NCI-H1417 treated with DMSO at 0.1 percent for 48 hours (cell line): ENCODE measurements at places on chromosomes 7 and 10.

DNA sequence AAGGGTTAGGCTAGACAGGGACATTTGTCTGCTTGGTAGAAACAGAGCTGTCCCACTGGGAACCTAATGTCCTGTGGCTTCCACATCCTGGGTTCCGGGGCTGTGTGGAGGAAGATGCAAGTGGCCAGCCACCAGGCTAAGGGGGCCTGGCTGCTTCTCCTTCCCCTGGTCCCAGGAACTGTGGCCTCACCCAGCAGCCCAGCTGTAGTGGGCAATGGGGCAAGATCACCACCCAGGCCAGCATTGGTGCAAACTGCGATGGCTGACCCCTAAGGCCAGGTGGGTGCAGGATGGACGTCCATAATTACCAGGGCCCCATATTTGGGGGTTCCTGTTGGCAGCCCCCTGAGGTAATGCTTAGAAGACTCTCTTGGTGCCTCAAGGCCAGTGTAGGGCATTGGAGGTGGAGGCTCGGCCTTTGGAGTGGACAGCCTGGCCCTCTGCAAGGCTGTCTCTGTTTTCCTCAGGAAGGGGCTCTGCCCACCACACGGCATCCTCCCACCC is 226.7 kb downstream of the TCF7L2 start:
- DNase-seq = no peak

GRCh38 chr7:128872394-128872824 is 9.8 kb downstream of the ATP6V1F start:
- DNase-seq = no peak

DNA sequence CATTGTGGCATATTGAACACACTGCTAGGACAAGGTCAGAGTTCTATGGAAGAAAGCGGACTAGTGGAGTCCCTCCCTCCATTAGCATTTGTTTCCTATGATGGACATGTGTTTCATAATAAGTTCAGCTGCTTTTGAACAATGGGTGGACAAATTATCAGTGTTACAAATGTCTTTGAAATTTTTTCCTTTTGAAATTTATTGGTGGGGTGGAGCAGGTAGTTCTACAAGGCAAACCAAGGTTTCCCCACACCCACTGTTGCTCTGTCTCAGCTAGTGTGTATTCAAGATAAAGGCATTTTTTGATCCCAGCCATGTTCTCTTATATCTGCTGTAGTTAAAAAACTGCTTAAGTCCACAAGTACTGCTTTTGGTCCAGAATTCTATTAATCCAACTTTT is 79.9 kb downstream of the MALSU1 start:
- DNase-seq = no peak

DNA sequence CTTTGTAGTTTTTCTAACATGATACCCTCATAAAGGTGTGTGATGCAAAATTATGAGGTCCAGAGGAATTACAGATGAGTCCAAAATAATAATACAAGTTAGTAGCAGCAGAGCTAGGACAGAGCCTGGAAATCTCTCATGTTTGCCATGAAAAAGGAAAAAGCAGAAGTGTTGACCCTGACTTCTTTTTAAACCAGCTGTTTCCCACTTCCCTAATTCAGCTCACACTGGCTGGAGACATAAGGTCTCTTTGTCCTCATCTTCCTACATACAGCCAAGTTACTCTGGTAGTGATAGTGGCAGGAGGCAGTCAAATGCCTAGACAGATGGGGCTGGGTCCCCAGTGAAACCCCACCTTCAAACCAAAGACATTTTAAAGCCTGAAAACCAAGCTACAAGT is 269.2 kb downstream of the C7orf25 start:
- DNase-seq = no peak

- DNase-seq = no peak
Observed at GRCh38 chr7:50706469-50706937, 76.2 kb downstream of the GRB10 start.

DNA sequence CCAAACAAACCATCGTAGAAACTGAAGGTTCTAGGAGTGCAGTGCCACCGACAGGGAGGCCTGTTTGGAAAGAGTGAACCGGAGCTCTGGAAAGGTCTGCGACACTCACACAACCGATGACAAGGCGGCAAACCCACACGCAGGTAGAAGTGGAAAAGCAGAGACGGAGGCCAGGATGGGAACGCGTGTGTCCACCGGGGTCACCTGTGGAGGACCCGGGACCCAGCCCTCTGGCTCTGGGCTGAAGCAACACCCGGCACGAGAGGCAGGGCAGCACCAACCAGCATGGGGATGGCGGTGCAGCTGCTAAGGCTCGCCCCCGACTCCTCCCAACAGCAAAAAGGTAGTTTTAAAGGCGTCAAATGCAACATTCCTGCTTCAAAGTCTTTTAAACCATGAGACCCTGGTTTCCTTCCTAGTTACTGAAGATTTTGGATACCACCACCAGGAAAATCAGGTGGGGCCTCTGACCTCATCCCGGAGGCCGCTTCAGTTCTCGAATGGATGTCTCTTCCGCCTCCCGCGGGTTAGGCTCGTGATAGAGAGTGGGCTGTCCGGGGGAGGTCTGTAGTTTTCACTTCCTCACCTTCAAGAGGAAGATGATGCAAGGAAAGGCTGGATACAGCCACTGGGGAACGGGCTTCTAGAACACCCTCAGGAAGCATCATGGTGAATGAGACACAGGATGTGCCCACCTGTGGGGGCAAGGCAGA is 115.5 kb downstream of the SMURF1 start:
- DNase-seq = no peak

GRCh38 chr7:33814400-33814799 is 90.9 kb upstream of the BMPER start:
- DNase-seq = no peak

DNA sequence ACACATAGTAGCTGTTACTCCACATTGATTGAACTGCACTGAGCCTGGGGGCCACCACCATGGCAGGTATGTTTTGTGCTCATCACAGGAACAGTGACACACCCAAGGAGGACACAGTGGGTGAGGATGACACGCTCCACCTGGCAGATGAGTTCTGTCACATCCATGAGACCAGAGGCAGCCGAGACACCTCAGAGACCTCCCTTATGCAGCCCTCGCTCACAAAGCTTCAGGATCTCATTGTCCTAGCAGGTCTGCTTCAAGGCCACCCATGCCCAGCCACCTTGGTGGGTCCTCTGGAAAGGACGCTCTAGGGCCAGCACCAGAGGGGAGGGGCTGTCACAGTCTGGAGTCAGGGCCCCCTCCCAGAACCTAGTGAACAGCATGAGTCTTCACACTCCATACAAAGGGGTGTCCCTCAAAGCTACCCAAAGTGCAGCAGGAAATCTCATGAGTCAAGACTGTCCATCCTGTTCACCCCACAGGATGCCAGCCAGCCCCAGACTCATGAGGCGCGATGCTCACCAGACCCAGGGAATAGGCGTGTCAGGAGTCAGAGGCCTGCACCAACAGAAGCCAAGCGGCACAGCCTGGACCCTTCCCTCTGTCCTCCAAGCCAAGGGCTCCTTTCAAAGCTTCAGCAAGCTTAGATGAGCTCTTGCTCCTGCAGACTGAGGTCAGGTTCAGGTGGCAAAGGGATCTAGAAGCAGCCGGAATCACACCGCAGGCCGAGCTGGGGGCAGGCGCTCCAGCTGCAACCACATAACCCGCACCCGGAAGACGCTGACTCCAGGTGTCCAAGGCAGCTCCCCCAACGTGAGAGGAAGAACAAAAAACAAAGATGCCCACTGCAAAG is 9.6 kb downstream of the FAM53B start:
- DNase-seq = no peak

DNA sequence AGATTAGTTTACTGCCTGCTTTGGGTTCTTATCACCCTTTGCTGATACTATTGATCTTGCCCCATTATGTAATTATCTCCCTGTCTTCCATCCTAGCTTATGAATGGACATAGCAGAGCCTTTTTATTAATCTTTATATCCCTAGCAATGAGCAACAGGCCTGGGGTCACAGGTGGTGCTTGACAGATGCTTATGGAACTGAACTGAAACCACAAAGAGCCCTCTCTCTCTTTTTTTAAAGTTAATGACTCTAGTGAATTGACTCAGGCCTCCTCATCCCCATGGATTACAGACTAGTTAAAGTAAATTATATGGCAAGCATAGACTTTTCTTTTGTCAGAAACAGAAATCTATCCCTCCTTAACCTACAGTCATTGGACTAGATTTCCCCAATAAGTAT is 265.2 kb downstream of the PHTF2 start:
- no peak for DNase-seq

DNA sequence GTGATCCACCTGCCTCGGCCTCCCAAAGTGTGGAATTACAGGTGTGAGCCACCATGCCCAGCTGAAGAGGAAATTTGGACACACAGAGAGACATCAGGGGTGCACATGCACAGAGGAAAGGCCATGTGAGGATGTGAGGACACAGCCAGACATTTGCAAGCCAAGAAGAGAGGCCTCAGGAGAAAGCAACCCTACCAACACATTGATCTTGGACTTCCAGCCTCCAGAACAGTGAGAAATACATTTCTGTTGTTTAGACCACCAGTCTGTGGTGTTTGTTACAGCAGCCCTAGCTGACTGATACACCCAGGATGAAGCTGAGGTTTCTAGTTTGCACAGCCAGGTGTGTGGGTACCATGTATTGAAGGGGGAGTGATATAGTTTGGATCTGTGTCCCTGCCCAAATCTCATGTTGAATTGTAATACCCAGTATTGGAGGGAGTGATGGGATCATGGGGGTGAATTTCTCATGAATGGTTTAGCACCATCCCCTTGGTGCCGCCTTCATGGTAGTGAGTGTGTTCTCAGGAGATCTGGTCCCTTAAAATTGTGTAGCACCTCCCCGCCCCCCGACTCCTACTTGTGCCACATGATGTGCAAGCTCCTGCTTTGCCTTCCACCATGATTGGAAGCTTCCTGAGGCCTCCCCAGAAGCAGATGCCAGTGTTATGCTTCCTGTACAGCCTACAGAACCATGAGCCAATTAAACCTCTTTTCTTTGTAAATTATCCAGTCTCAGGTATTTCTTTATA is 64.7 kb upstream of the DUSP5 start:
- DNase-seq = no peak

- no peak for DNase-seq
Observed at GRCh38 chr10:63388421-63389031, 77.3 kb downstream of the JMJD1C start.

- peak; percentile 76 for DNase-seq
Observed at GRCh38 chr7:121832347-121832746, 40.6 kb upstream of the PTPRZ1 start.

GRCh38 chr10:46018453-46019176 is 11.8 kb downstream of the NCOA4 start:
- no peak for DNase-seq

- no peak for DNase-seq
Observed at GRCh38 chr7:3968234-3968633, 667.2 kb downstream of the SDK1 start.

DNA sequence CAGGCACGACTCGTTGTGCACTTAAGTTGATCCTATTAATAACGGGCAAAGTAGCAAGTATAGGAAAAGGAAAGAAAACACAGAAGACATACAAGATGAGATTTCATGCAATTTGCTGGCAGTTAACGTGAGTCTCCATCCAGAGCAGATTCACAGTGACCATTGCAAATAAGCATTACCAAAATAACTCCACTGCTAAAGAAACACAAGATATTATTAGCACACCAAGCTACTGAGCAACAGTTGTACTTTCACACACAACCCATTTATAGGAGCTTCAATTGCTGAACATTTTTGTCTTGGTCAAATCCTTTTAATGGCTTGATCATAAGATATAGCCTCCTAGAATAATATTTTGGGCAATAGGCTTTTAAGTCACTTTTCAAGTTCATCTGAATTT is 187.7 kb upstream of the HGF start:
- DNase-seq = no peak

- no peak for DNase-seq
Observed at GRCh38 chr10:129808092-129808983, 155.7 kb downstream of the EBF3 start.

DNA sequence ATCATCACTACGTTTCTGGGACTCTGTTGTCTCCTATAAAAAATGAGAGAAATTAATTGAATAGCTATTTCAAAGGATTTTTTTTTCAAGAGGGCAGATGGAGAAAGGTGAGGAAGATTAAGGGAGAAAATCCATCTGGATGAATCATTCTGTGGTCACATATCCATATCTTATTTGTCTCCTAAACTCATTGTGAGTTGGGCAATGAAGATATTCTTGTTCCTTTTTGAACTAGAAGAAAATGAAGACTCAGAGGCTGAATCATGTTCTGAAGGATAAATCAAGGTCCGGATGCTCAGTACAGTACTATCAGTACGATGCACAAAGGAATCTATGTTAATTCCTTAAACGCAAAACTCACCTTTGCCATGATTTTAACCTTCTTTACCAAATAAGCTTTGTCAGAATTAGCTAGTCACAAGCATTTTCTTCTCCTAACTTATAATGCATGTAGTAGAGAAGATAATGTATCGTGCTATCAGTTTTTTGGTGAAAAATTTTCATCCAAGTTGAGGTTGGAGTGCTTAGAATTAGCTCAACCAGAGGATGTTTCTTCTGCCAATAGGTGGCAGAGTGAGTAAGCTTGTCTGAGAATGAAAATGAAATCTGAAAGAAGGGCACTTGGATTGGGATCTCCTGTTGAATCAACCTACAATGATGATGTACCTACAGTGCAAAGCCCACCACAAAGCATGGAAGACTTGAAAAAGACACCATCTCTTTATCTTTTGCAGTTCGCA is 446.9 kb downstream of the KIF20B start:
- DNase-seq = no peak

GRCh38 chr10:125389648-125390047 is 229.3 kb upstream of the CTBP2 start:
- no peak for DNase-seq

GRCh38 chr10:63922468-63923284 is 401.5 kb downstream of the REEP3 start:
- peak; percentile 4 for DNase-seq

DNA sequence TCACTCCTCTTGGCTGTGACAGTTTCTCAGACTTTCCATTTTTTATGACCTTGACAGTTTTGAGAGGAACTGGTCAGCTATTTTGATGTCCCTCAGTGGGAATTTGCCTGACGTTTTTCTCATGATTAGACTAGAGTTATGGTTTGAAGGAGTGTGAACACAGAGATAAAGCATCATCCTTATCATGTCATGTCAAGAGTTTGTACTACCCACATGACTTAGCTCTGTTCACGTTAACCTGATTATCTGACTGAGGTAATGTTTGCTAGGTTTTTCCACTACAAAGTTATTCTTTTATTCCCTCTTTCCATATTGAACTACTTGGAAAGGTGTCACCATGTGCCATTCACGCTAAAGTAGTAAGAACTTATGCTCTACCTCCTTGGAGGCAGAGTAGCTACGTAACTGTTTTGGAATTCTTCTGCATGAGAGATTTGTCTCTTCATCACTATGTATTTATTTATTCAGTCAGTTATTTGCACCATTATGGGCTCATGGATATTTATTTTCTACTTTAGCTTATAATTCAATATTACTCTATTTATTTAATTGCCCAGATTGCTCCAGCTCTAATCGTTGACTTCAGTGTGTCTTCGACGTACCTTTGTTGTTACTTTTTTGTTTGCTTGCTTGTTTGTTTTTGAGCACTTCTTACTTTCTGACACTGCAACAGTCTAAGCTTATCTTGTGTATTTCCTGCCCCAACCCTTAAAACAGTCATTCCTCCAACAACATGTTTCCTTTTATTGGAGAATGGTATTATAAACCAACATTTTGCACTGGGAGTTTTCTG is 50.4 kb downstream of the CPED1 start:
- no peak for DNase-seq

- DNase-seq = no peak
Observed at GRCh38 chr10:99979066-99979685, 30.6 kb downstream of the DNMBP start.

GRCh38 chr7:96136600-96137239 is 185.2 kb downstream of the SLC25A13 start:
- peak; percentile 32 for DNase-seq

GRCh38 chr7:36862771-36863261 is 138.5 kb upstream of the AOAH start:
- DNase-seq = no peak
